ENCODE measurements at places on chromosomes 1 and 21. TPM values are rescaled to one million over a fixed set of nuclear protein-coding genes. Genes with fewer than 3 reads are reported as not detected.

ETNK2 gene
- total RNA-seq, result 5.3 TPM

DNA sequence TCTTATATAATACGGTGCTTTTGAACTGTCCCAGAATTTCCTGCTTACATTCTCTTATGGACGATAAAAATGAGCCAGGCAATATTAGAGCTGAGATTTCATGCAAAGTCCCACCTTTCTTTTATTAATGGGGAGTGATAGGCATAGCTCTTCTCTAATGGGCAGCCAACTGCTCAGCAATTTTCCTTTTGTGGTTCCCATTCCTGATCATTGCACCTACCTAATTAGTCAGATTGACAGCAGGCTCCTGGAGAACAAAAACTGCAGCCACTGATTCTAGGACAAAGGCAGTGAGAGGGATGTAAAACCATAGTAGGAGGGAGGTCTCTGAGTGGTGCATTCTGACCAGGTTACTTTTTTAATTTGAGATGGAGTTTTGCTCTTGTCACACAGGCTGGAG is 110.4 kb downstream of the UCK2 start:
- no peak for DNase-seq

DNA sequence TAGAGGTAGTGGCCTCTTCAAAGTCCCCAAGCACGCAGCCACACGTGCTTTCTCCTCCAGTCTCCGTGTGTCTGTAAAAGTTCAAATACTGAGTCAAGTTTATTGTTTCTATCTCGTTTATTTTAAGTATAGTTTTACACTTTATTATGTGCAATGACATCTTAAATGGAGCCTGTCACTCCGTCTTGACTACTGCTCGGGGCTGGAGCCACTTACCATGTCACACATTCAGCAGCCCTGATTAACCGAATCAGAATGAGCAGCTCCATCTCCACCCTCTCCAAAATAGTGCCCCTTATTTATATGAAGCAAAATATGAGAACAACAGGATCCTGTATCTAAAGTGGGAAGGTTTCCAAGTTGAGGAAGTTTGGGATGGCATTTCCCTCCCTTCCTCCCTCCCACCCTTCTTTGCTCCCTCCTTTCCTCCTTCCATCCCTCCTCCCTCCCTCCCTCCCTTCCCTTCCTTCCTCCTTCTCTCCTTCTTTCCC is 201.0 kb downstream of the PBX1 start:
- no peak for DNase-seq

DNA sequence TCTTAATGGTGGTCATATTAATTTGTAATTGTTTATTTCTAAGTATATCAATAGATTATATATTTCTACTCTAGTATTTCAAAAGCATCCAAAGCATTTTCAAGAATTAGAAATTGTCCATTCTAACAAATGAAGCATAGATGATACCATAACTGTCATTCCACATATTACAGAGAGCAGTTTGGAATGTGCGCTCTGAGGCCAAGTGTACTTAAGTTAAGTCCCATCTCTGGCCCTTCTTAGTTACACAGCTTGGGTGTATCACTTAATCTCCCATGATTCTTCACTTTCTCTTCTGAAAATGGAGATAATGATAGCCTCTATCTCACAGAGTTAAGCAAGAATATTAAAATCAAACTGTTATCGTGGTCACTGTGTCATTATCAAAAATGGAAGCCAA is 281.1 kb downstream of the MRPL39 start:
- no peak for DNase-seq

GRCh38 chr1:12230549-12231275 is 882 bp downstream of the VPS13D start:
- DNase-seq, result peak; percentile 47

DNA sequence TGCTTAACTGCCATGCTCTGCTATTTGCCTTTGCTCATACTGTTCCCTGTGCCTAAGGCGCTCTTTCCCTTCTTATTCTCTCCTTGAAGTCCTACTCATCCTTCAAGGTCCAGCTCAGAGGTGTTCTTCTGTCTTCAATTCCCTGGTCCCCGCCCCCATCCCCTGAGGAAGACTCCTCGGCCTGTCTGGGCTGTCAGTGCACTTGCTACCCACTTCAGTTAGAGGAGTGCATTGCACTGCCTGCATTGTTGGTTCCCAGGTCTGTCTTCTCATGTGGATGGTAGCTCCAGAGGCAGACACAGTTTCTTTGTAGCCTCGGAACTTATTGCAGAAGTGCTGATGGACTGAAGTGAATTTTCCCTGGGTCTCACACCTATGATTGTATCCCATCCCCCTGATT is 194.0 kb downstream of the C1orf94 start:
- DNase-seq, result no peak

DNA sequence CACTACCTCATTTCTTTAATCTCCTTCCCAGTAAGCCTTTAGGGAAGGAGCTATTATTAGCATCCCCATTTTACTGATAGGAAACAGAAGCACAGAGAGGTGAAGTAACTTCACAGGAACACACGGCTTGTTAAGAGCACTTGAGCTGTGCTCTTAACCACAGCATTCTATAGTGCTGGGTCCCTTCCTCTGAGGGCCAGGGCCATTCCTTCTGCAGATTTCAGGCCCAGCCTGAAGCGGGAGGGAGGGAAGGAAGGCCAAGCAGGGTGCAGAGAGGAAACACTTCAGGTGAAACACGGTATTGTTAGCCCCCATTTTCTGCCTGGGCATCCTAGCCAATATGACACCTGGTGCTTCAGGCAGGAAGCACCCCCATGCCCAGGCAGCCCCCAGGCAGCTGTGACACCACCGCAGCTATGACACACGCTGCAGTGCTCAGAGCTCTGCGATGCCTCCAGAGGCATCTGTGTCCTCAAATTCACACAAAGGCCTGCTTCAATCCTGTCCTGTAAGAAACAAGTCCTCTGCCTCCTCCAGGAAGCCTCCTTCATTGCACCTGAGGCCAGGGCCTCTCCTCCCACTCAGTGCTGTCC is 4.5 kb upstream of the EXTL1 start:
- no peak for DNase-seq

- DNase-seq, result no peak
These were observed 6.3 kb downstream of the SRSF11 start for GRCh38 chr1:70227439-70227838.

- DNase-seq, result no peak
These were observed 82.8 kb downstream of the AXDND1 start for GRCh38 chr1:179448437-179449149.

- no peak for DNase-seq
These were observed 28.6 kb upstream of the NEK2 start for GRCh38 chr1:211703812-211704537.

- DNase-seq, result no peak
These were observed 22.5 kb downstream of the NTMT2 start for GRCh38 chr1:170168265-170168664.
